ENCODE measurements at places on chromosomes 7 and 10. TPM values are rescaled to one million over a fixed set of nuclear protein-coding genes. Genes with fewer than 3 reads are reported as not detected.

- no peaks in the 10 kb centered on the region for H3K36me3 ChIP-seq
- DNase-seq = no peak
- no peaks in the 10 kb centered on the region for H3K27me3 ChIP-seq
- H3K4me1 ChIP-seq = peaks cover 5% of the 10 kb centered on the region
- H3K27ac ChIP-seq = no peak overlapping the region
- no peak overlapping the region for H3K4me3 ChIP-seq
Observed at GRCh38 chr7:107694386-107694785, 33.8 kb downstream of the SLC26A4 start.

GRCh38 chr7:5698720-5699119, 82.7 kb downstream of the RNF216 start:
- no peak for DNase-seq
- H3K27ac ChIP-seq = no peak overlapping the region
- no peak overlapping the region for H3K4me3 ChIP-seq
- H3K27me3 ChIP-seq = no peaks in the 10 kb centered on the region
- H3K4me1 ChIP-seq = peaks cover 44% of the 10 kb centered on the region

GRCh38 chr10:121134711-121135110, 283.5 kb downstream of the WDR11 start:
- H3K27me3 ChIP-seq = no peaks in the 10 kb centered on the region
- no peak overlapping the region for H3K27ac ChIP-seq
- H3K4me3 ChIP-seq = no peak overlapping the region

DNA sequence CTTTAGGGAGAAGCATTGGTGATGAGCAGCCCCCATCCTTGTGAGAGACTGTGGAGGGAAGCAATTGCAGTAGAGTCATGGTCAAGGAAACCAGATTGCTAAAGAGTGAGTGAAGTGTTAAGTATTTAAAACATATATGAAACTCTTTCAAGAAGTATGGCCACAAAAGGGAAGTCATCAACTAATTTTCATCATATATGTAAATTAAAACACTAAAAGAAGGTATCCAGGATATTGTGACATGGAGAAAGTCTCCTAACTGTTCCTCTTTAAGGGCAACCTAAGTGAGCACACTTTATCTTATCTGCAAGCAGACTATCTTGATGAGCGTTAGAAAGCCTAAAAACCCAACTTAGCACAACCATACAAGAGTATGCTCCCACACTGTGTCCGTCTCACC, 69.7 kb downstream of the CD36 start:
- H3K27ac ChIP-seq = no peak overlapping the region
- no peak for DNase-seq
- H3K36me3 ChIP-seq = no peaks in the 10 kb centered on the region

DNA sequence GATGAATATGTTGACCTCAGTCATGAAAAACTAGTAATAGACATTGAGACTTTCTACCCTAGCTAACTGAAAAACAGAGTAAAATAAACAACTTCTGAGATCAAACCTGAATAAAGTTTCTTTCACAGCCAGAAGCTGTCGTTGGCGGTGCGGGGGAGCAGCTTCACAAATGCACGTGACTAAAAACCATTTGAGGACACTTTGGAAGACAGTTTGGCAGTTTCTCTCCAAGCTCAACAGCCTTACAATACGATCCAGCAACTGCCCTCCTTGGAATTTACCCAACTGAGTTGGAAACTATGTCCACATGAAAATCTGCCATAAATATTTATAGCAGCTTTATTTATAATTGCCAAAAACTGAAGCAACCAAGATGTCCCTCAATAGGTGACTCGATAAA, 63.1 kb downstream of the CYTH3 start:
- H3K27ac ChIP-seq = no peak overlapping the region
- no peak for DNase-seq
- H3K4me1 ChIP-seq = peaks cover 8% of the 10 kb centered on the region
- no peaks in the 10 kb centered on the region for H3K36me3 ChIP-seq
- no peaks in the 10 kb centered on the region for H3K27me3 ChIP-seq

DNA sequence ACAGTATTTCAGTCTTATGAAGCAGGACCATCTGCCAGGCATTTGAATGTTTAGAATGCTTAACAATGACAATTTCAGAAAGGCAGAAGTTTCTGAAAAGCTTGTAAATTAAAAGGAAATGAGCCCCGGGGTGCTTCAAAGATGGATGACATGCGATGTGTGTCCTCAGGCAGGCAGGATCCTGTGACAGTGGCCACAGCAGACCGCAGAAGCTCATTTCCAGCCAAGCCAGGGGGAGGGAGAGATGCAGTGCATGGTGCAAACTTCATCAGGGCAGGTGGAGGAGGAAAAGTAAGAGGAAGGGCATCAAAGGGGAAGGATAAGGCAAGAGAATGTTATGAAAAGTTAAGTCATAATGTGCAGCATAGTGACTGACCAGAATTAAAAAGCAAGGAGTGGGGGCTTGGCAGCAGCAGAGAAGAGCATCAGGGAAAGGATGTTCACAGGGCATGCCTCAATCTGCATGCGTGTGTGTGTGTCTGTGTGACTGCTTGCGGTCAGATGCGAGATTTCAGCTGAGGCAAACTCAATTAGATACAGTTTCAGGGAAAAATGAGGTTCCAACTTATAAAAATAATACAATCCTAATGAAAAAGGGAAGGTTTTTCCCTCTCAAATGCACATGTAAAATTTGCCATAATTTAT, 173.7 kb downstream of the COBL start:
- no peak overlapping the region for H3K27ac ChIP-seq
- DNase-seq = no peak
- peaks cover 12% of the 10 kb centered on the region for H3K4me1 ChIP-seq
- H3K36me3 ChIP-seq = no peaks in the 10 kb centered on the region
- no peak overlapping the region for H3K4me3 ChIP-seq

DNA sequence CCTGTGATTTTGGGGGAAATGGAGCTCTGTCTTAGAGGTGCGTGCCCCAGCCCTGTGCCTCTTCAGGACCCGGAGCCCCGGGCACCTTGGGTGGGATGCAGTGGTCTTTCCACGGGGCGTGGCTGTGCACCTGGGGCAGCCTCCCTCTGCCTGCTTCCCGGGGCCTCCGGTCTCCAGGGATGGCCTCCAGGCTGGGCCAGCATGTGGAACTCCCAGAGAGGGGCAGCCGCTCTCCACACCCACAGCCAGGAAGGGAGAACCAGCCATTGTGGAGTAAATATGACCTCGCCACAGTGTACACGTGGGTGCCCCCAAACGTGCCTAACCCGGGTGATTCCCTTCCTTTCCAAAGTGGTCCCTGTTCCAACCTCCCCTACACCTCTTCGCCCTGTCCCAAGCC, 52.6 kb downstream of the JAKMIP3 start:
- H3K36me3 ChIP-seq = no peaks in the 10 kb centered on the region
- H3K27ac ChIP-seq = no peak overlapping the region
- no peak overlapping the region for H3K4me3 ChIP-seq

- DNase-seq = no peak
Observed at GRCh38 chr7:44673771-44674170, 67.3 kb downstream of the OGDH start.

DNA sequence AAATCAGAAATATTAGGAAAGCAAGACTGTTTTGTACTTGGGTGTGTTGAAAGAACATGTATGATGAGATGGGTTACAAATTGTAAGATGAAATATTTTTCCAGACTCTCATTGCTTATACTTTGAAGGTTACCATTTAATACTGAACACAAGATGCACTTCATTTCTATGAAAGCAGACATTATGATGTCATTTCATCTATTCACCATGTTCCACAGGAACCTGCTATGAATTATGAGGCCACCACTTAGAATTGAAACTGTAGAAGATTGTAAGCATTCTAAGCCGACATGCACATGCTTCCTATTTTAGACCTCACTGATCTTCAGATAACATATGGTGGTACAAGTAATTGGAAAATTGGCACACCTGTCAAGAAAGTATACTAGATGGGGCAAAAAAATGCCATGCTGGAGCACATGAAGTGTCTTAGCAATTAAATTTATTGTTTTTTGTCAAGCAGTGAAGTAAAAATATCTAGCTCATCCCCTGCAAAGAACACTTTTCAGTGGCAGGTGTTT, 195.0 kb downstream of the PHF14 start:
- no peak overlapping the region for H3K27ac ChIP-seq
- DNase-seq = no peak
- H3K27me3 ChIP-seq = no peaks in the 10 kb centered on the region
- no peaks in the 10 kb centered on the region for H3K4me1 ChIP-seq

GRCh38 chr7:83429493-83429892, 219.4 kb downstream of the SEMA3E start:
- H3K27ac ChIP-seq = no peak overlapping the region
- H3K4me1 ChIP-seq = no peaks in the 10 kb centered on the region
- H3K4me3 ChIP-seq = no peak overlapping the region
- DNase-seq = no peak

DNA sequence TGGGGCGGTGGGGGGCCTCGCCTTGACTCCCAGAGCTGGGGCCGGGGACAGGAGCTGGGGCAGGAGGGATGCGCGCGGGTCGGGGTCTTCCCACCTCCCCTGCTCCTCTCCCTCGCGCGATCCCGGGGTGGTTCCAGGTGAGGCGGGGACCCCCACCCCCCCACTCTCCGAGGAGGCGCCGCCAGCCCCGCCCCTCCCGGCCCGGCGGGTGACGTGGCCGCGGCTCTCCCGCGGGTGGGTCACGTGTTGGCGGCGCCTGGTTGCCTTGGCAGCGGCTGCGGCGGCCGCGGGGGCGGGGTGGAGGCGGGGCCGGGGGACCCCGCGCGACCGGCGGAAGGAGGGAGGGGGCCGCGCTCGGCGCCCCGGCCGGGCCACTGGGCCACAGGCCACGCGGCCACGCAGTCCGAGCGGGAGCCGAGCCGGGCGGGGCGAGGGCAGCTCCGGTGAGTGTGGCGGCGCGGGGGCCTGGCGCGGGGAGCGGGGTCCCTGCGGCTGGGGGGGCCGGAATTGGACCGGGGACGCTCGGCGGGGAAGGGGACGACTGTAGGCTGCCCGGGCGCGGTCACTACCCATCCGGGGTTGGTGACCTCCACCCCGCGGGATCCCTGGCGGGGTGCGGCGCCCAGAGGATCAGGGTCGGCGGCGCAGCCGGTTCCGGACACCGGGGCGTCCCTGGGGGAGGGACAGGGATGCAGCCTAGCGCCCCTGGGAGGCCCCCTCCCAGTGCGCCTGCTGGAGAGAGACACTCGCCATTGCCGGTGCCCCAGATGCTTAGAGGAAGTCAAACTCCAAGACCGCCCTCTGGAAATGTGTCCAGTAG, at the start of gene ORAI2:
Gene ORAI2, plus strand, starts transcription at position 357 of the 820 bp plus-strand sequence. CDS start 5,382 bp downstream, outside the sequence.
- peak within 1 kb of the TSS; percentile 84 for H3K27ac ChIP-seq
- peak within 1 kb of the TSS; percentile 86 for H3K4me3 ChIP-seq
- H3K36me3 ChIP-seq = no peaks in the 10 kb centered on the region
- no peaks in the 10 kb centered on the region for H3K27me3 ChIP-seq
- no peak for DNase-seq

GRCh38 chr10:77318739-77319138, 318.9 kb downstream of the KCNMA1 start:
- H3K4me1 ChIP-seq = no peaks in the 10 kb centered on the region
- no peaks in the 10 kb centered on the region for H3K36me3 ChIP-seq
- no peak overlapping the region for H3K27ac ChIP-seq
- H3K4me3 ChIP-seq = no peak overlapping the region
- DNase-seq = no peak

DNA sequence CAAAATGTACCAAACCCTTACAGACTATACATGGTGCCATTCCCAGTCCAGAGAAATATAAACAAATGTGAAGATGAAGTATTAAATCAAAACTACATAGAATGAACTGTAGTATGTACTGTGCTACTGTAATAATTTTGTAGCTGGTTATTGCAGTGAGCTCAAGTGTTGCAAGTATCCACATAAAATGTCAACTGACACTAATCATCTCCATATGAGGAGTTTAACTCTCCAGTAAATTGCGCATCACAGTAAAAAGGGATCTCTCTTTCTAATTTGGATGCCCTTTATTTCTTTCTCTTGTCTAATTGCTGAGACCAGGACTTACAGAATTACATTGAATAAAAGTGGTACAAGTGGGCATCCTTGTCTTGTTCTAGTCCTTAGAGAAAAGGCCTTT, 165.5 kb downstream of the CPED1 start:
- no peak overlapping the region for H3K27ac ChIP-seq
- no peaks in the 10 kb centered on the region for H3K4me1 ChIP-seq
- DNase-seq = no peak
- H3K36me3 ChIP-seq = no peaks in the 10 kb centered on the region
- H3K4me3 ChIP-seq = no peak overlapping the region
- no peaks in the 10 kb centered on the region for H3K27me3 ChIP-seq

DNA sequence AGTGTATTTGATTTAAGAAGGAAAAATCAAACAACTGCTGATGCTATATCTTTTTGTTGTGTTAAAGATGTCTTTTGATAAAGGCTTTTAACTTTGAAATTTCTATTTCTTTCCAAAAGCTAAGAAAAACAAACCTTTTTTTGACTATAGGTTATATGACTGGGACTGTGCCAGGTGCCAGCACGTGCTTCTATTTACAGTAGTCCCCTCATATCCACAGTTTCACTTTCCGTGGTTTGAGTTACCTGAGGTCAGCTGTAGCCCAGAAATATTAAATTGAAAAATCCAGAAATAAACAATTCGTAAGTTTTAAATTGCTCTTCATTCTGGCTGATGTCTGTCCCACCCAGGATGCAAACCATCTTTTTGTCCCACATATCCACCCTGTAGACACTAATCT, 104.3 kb downstream of the BBS9 start:
- no peaks in the 10 kb centered on the region for H3K27me3 ChIP-seq
- H3K4me1 ChIP-seq = no peaks in the 10 kb centered on the region
- H3K36me3 ChIP-seq = no peaks in the 10 kb centered on the region
- H3K4me3 ChIP-seq = no peak overlapping the region
- DNase-seq = no peak
- no peak overlapping the region for H3K27ac ChIP-seq

- DNase-seq = no peak
- H3K27me3 ChIP-seq = no peaks in the 10 kb centered on the region
- H3K4me3 ChIP-seq = no peak overlapping the region
- no peaks in the 10 kb centered on the region for H3K4me1 ChIP-seq
- no peaks in the 10 kb centered on the region for H3K36me3 ChIP-seq
- H3K27ac ChIP-seq = no peak overlapping the region
Observed at GRCh38 chr7:158111049-158111751, 476.4 kb downstream of the PTPRN2 start.

- no peak for DNase-seq
- H3K4me1 ChIP-seq = no peaks in the 10 kb centered on the region
- no peak overlapping the region for H3K27ac ChIP-seq
- no peaks in the 10 kb centered on the region for H3K27me3 ChIP-seq
Observed at GRCh38 chr10:1411451-1411850, 325.9 kb downstream of the ADARB2 start.

DNA sequence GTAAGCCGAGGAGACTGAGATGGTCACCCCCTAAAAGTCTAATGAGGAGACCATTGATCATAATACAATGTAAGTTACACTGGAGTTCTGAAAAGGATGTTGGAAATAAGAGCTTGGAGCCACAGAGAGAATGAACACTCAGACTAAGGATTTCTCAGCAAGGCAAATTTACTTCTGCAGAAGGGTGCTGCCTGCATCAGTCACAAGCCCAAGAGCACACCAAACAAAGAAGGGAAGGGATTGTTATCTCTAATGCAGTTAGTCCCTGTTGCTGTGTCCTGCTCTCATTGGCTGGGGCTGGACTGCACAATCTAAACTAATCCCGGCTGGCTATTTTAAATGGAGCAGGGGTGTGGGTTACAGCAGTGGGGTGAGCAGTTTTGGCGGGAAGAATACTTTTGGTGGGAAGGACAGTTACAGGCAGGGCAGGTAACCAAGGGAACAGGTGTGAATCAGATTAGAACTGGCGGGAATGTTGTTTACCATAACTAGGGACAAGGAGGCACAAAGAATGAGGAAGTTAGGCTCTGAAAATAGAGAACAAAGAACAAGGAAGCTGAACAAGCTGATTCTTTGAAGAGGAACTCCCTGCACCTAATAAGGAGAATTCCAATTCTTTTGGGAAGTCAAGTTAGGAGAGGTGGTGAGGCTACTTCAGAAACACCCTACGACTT, 30.3 kb upstream of the TRIM24 start:
- H3K27me3 ChIP-seq = no peaks in the 10 kb centered on the region
- no peaks in the 10 kb centered on the region for H3K4me1 ChIP-seq
- no peaks in the 10 kb centered on the region for H3K36me3 ChIP-seq
- no peak overlapping the region for H3K4me3 ChIP-seq

GPNMB gene
- 113 TPM for total RNA-seq

PLCE1 gene
- total RNA-seq = 13.0 TPM

EPO gene
- not detected for total RNA-seq
